RPMI8226 (cell line): ENCODE measurements at places on chromosomes 11 and 22.

DNA sequence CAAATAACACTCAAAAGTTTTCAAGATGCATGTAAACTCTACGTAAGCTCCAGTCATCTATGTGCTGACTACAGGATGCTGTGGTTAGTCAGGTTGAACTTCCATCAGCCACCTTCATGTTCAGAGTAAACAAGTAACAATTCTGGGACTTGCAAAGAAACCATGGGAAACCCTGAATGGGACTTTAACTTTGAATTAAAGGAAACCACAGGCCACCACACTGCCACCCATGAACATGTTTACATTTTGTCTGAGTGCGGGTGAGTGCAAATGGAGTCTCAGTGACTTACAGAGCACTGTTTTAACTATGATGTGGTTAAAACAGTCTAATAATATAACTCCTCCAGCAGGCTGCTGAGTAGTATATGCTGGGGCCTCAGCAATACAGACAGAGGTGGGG, 12.9 kb upstream of the SYTL2 start:
- no peak for DNase-seq

DNA sequence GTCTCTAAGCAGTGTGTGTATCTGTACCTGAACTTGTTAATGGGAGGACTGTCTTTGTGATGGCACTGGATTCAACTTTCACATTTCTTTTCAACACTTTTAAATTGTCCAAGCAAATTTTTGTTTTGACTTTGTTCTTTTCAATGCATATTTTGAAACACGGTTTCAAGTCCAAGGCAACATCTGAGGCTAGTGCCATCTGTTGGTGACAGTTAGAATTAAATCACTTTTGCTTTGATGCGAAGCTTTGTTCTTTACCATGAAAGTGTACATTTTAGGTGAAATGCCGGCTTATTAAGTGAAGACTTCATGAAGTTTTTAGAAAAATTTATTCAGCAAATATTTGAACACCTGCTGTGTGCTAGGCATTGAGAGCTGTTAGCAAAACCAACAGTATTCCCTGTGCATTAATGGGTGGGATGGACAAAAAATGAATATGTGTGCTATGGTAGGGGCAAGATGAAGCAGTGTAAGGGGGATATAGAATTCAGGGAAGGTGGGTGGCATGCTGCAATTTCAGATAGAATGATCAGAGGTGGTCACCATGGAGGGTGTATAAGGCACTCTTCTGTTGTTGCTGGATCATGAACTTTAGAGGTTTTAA, 70.2 kb downstream of the DDX10 start:
- peak; percentile 45 for DNase-seq

DNA sequence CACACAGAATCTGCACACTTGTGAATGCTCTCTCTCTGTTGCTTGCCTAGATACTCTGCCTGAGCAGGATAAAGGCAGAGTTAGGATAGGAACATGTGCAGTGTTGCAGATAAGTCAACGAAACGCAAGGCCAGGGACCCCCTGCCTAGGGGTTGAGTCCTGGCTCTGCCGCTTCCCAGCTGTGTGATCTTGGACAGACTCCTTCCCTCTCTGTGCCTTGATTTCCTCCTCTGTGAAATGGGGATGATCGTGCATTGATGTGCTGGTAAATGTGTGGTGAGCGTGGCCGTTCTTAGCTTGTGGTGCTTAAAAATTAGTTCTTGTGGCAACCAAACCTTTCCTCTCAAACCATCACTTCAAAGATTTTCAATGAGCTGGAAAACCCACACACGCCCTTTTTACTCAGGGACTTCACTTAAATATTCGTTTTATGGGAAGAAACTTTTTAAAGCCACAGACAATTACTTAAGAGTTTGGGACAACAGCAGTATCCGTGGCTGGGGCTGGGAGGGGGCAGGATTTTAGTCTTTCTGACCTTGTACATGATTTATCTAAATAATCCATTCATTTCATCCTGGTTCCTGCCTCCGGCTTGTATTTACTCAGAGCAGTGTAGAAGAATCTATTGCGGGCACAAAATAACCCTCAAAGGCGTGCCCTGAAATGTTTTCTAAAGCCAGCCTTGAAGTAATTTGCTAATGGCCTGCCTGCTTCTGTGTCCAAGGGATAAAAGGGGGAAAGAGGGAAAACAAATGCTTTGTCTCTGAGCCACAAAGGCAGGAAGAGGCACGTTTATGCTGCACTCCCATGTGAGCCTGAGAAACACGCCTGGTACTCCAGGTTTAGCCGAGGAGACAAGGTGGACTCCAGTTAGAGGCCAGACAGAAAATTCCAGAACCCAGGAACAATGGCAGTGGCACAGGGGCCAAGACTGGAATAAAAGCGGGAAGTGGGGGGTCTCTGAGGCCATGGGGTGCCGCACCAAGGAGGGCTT, 85.0 kb upstream of the CRYBB3 start:
- DNase-seq: no peak

DNA sequence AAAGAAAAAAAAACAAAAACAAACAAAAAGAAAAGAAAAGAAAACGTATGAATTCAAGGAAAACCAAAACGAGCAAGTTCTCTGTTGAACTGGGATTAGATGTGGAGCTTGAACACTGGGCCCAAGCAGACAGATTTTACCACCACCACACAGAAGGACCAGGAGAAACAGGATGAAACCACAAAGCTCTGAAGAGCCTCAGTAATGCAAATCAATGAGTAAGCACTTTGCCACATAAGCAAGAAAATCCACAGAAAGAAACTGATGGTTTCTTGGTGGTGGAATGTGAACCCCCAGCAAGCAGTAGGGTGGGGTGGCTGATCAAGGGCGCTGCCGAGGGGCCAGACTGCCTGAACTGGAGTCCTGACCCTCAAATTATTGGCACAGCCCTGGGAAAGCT, 50.9 kb upstream of the NFRKB start:
- peak; percentile 39 for DNase-seq

GRCh38 chr11:72222106-72222891, 2.3 kb upstream of the INPPL1 start:
- no peak for DNase-seq

DNA sequence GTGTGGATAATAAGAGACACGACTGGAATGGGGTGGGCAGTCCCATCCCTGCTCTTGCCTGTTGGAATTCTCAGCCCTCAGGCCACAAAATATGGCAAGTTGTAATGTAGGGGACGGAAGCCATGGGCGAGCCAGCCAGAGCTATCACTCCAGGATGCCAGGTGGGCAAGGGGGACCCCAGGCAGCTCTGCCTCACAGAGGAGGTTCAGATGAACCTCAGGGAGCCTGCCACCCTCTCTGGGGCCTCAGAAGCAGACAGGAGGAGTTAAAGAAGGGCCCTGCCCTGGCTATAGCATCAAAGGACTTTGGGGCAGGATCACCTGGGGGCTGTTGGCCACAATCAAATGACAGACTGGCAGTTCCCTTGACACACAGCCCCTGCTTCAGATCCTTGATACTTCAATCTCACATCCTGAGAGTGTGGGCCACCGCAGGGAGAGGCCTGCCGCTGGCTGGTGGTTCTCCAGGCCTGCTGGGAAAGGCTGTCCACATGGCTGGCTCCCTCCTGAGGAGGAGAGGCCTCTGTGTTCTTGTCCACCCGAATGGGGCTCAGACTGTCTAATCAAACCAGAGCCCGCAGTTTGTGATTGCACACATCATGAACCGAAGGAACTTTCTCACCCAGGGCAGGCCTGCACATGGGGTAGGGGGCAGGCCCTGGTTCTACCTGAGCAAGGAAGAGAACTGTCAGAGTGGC, 31.4 kb downstream of the IGLL1 start:
- DNase-seq: no peak

DNA sequence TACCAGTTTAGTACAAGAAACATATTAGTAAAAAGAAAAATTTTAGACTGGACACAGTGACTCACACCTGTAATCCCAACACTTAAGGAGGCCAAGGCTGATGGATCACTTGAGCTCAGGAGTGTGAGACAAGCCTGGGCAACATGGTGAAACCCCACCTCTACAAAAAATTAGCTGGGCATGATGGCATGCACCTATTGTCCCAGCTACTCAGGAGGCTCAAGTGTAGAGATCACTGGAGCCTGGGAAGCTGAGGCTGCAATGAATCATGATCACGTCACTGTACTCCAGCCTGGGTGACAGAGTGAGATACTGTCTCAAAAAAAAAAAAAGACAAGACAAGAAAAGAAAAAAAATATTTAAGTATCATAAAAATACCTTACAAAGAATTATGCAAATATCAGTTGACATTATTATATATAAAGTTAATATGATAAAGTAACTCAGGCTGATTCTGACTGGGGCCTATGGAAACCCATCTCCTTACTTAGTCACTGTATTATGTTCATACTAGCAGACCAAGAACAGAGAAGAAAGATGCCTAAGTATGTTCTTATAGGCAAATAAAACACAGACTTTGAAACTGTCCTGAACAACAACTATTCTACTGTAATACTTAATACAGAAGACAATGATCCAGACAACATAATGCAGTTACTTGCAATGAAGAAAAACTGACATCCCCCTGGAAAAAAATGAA, 27.3 kb downstream of the FAM168A start:
- no peak for DNase-seq

- DNase-seq: no peak
Measured at GRCh38 chr11:9176550-9176949, 85.2 kb upstream of the SCUBE2 start.

DNA sequence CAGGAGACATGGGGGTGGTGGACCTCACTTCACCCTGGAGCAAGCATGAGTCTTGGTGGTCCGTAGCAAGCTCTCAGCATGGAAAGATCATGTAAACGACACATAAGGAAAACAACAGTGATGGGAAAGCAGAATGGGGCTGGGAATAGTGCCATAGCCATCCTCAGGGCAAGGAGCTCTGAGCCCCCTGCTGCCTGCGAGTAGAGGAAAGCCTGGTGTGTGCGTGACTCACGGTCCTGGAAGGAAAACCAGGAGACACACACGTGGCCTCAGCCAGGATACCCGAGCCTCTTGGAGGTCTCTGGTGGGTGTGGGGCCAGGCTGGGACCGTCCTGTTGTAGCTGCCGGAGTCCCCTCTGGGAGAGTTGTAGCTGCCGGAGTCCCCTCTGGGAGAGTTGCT, 12.4 kb downstream of the SHANK3 start:
- no peak for DNase-seq

DNA sequence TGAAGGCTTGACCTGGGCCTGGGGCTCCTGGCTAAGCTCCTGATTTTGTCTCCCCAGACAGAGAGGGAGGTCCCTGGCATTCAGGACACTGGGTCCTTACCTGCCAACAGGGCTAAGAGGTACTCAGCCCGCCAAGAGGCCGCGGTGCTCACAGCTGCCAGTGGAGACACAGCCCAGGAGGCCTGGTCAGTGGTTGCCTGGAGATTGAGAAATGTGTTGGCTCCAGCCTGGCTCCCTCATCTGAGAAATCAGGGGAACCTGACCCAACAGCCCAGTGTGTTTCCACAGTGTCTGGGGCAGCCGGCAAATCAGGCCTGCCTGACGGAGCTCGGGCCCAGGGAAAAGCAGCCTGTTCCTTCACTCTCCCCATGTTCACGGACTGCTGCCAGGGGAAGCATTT, 79.4 kb upstream of the NAV2 start:
- no peak for DNase-seq

- peak; percentile 76 for DNase-seq
Measured at GRCh38 chr11:1827095-1827813, 7.5 kb upstream of the SYT8 start.

DNA sequence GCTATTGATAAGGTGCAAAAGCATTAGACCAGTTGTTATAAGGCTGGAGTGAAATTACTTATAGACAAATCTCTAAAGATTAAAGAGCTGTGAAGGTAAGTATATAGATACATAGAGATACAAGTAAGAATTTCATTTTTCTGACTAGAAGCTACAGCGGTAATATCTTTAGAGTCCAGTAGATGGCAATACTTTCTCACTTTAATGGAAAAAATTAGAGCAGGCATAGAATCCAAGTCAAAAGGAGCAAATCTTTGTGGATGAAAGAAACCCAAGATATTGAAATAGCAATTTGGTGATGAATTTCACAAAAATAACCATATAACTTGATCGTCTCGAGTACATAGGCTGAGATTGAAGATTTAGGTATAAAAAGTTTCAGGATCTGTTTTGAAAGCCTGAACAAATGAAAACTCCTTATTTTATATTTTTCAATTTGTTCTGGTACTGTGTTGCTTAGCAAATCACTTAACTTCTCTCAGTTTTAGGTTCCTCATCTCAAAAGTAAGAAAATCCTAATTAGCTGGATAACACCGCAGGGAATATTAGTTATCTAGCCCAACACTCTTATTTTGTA, 81.9 kb downstream of the UVRAG start:
- peak; percentile 59 for DNase-seq

DNA sequence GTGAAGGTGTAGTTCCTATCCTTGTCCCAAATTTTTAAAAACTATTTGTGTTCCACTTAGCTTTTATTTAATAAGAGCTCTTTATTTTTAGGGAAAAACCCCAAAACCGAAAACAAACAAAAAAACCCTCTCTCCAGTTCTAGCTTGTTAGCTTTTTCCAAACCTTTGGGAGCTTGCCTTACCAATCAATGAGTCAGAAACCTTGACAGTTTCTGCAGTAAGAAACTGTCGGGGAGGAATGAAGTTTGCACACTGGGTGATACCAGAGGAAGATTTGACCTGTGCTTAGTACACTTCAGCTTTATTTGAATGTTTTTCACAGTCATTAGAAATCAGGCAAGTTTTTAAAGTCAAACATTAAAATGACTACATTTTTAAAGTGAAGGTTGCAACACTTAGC, 105.0 kb downstream of the FAT3 start:
- DNase-seq: no peak

- peak; percentile 48 for DNase-seq
Measured at GRCh38 chr11:123060277-123061000, 1.5 kb downstream of the HSPA8 start.

- no peak for DNase-seq
Measured at GRCh38 chr11:58739725-58740430, 8.1 kb upstream of the GLYAT start.

- DNase-seq: peak; percentile 17
Measured at GRCh38 chr11:29527391-29527936, 489.4 kb downstream of the KCNA4 start.

DNA sequence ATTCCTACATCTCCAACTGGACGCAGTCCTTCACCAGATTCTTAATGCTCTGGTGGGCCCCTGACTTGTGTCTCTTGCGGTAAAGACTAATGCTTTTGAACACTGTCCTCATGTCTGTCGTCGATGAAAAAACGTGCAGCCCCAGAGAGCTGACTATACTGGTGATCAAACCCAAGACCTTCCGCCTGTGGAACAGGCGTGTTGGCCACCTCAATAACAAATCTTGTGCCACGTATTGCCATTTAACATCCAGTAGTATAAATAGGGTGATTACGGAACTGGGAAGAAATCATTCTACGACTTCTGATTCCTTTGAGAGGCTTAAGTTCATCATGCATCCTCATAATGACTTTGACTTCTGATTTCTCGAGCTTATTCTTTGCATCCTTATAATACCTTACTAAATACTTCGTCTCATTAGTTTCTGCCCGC, 45.6 kb downstream of the OR4D9 start:
- peak; percentile 39 for DNase-seq

GRCh38 chr11:132186699-132187098, 816.3 kb downstream of the NTM start:
- DNase-seq: no peak

- no peak for DNase-seq
Measured at GRCh38 chr11:105783216-105783615, 173.3 kb downstream of the GRIA4 start.
